Stimulated activated naive CD4-positive, alpha-beta T cell treated with Interleukin-2 at 50 U/mL for 16 hours (primary cell): ENCODE measurements at places on chromosomes 2 and 18.

DNA sequence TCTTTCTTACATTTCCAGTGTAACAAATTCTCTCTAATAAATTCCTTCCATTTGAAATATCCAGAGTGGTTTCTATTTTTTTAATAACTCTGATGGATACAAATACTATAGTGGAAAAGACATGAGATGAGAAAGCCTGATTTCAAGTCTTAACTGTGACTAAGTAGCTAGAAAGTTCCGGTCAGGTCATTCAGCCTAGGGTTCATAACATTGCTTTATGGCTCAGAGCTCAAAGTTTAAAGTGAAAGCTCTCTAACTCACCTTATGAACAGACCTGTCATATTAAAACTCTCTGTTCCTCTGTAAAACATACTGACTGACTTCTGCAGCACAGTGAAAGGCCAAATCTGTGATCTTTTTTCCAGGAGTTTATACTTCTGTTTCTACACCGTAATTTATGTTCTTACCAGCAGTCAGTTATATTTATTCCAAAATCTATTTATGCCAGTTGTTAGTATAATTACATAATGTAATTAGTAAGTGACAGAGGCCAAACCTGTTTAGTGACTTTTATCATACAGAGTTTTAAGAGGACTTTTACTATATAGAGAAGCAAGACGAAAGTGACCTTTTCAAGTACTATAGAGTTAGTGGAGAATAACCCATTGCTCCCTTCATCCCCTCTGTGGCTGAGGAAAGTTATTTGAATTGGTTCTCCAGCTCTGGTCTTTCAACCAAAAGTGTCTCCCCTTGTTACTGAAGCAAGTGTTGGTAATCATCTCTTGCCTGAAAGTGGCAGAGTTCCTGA is 118.8 kb upstream of the PDE1A start:
- no peak for DNase-seq

DNA sequence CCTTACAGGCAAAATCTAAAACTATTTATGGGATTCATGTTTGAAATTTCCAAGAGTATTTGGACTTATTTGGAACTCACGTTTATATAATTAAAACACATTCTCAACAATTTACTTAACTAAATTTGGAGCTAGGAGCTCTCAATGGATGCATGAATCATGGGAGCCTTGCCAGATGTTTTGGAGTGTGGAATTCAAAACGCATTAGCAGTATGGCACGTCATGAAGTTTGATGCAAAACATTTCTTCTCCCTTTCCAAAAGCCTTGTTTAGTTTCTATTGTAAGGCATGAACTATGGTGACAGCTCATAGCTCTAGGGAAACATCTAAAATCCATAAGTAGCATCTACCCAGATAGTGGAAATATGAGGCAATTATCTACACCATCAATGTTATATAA is 701.6 kb downstream of the SATB2 start:
- no peak for DNase-seq

DNA sequence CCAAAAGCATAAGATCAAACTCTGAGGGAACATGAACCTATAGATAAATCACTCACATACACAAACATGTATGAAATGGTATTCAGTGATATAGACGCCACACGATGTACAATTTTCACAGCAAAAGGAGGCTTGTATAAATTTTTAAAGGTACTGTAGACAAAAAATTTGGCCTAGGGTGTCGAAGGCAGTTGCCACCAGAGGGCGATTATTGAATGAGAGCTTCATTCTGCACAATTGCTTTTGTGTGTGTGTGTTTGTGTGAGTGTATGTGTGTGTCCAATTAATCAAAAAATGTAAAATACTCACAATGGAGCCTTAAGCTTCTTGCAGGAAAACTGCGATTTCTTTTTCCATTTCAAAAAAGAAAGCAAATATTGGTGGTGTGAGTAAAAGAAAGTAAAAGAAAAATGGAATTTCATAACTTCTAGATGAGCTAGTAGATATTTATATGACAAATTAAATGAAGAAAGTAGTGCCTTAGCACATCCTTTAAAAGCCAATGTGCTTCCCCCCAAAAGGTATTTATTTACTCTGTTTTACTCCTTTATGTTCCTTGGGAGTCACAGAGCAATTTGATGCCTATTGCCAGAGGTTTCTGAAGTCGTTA is 800.1 kb downstream of the SATB2 start:
- no peak for DNase-seq

DNA sequence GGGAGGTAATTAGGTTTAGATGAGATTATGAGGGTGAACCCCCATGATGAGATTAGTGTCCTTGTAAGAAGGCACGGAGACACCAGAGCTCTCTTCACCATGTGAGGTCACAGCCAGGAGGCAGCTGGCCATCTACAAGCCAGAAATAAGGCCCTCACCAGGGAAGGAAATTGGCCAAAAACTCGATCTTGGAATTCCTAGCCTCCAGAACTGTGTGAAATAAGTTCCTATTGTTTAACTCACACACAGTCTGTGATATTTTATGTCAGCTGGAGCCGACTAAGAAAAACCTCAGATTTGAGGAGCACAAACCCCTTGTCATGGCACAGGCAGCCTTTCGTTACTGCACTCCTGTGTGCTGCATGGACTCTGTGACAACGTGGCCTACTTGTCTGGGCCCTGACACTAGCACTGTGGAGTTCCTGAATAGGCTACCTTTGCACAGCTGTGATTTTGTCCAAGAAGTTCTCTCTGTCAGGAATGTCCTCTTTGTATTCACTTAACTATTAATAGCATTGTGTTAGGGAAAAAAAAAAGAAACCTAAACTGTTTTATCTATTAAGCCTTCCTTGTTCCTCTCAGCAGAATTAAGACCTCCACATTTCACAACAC is 319.8 kb downstream of the TDRD15 start:
- DNase-seq: no peak

GRCh38 chr2:25226827-25227226 is 58.4 kb upstream of the POMC start:
- no peak for DNase-seq

GRCh38 chr2:54808661-54809060 is 85.2 kb downstream of the EML6 start:
- no peak for DNase-seq

GRCh38 chr2:172279813-172280212 is 147.6 kb upstream of the ITGA6 start:
- no peak for DNase-seq

DNA sequence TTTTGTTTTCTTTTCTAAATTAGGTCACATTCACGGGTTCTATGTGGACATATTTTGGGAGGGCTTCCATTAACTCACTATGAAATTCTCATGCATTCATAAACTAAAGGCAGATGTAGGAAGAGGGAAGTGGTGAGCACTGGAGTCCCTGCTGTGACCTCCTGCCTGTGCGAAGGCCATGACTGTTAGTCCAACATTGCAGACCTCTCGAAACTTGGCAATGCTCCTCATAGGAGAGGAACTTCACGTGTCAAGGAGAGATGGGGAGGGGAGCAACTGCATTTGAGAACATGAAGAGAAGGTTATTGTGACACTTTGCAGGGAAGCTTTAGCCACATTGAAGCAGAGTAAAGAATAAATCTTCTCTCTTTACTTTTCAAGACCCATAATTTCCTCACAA is 126.4 kb upstream of the HNMT start:
- DNase-seq: no peak

DNA sequence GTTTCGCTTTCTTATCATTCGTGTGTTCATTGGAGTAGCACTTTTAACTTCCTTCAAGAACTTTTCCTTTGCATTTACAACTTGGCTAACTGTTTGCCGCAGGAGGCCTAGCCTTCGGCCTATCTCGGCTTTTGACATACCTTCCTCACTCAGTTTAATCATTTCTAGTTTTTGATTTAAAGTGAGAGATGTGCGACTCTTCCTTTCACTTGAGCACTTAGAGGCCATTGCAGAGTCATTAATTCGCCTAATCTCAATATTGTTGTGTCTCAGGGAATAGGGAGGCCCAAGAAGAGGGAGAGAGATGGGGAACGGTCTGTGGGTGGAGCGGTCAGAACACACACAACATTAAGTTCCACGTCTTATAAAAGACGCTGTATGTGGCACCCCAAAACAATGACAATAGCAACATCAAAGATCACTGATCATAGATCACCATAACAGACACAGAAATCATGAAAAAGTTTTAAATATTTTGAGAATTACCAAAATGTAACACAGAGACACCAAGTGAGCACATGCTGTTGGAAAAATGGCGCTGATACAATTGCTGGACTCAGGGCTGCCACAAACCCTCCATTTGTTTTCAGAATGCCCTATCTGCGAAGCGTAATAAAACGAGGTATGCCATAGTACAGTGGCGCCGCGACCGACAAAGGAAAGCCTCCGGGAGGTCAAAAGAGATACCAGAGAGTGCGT is 553 bp downstream of the TIGD1 start:
- no peak for DNase-seq

DNA sequence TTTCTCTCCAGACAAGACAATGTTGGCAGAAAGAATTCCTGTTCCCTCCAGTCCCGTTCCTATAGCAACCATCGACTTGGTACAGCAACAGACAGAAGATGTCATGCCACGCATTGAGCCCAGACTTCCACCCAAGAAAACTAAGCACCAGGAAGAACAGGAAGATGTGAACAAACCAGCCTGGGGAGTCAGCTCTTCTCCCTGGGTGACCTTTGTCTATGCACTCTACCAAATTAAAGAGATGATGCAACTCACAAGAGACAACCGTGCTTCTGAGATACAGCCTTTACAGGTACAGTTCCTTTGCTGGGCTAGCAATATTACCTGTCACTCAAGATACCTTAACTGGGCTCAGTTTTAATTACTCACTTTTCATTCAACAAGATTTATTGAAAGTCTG is 37.1 kb downstream of the NEMP2 start:
- DNase-seq: no peak

DNA sequence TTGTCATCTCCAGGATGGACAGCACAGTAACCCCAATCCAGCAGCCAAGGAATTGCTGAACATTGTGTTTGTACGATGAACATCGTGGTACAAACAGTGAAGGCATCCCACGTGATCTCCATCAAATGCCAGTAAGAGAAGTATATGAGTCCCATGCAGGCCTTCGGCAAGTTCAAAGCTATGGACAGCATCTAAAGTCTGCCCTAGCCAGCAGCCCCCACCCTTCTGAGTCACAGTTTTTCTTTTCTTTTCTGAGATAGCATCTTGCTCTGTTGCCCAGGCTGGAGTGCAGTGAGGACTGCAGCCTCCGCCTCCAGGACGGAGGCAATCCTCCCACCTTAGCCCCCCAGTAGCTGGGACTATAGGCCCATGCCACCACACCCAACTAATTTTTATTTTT is 71.0 kb upstream of the SRD5A2 start:
- DNase-seq: no peak

- DNase-seq: no peak
Measured at GRCh38 chr2:107729440-107729839, 97.3 kb upstream of the RGPD4 start.

- DNase-seq: no peak
Measured at GRCh38 chr2:176556373-176556772, 287.1 kb downstream of the MTX2 start.

DNA sequence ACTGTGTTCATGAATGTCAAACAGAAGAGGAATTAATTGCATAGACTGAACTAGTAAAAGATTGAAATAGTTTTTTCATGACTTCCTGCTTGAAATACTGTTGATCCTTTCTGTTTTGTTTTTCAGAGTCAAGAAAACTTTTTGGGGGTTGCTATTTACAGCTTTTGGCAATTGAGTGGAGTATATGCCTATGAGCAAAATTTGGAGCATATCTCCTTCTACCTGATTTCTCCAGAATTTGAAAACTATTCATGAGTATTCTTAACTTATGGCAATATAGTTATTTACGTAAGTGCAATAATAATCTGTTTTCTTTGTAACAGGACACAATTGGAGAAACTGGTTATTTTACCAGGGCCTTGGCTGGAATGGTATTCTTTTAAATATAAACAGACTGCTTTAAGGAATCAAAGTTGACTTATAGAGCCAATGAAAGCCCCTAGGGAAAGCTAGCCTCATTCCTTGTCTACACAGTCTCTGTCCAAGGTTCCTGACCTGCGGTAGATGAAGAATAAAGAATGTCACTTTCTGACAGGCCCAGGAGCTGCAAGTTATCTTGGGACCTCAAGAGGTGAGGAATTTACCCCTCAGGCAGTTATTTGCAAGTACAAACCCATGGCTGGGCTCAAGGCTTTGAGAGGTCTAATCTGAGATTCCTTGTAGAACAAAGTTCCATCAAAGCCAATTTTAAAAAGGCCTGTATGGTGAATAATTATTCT is 193.5 kb upstream of the NDUFV2 start:
- no peak for DNase-seq

DNA sequence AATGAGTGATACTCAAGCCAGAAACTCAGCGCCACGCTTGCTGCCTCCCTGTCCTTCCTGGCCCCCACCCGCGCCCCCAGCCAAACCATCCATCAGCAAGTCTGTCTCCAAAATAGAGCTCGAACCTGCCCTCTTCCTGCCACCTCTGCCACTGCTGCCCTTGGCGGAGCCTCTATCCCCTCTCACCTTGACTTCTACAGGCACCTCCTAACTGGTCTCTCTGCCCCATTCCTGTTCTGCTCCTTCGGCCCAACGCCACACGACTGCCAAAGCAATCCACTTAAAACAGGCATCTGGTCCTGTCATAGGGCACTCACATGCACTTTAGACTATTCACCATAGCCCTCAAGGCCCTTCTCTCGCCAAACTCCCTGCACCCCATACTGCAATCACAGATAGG is 210.3 kb upstream of the SMAD2 start:
- no peak for DNase-seq

DNA sequence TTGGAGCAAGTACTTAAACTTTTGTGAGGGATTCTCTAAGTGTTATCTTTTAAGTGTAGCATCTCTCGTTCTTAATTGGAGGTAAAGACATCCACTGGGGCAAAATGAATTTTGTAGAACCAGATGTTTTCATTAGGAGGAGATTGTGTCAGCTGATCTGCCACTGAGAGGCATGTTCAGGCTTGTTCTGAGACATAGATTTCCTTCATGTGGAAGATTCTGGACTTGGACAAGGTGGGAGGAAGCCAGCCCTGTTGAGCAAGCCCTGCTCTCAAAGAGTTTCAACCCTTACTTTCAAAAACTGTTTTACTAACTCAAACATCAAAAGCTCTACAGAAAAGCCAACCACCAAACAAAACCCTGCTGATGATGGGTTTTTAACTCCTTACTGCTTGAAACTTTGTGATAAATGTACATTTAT is 6.5 kb downstream of the MAP4K4 start:
- peak; percentile 16 for DNase-seq

DNA sequence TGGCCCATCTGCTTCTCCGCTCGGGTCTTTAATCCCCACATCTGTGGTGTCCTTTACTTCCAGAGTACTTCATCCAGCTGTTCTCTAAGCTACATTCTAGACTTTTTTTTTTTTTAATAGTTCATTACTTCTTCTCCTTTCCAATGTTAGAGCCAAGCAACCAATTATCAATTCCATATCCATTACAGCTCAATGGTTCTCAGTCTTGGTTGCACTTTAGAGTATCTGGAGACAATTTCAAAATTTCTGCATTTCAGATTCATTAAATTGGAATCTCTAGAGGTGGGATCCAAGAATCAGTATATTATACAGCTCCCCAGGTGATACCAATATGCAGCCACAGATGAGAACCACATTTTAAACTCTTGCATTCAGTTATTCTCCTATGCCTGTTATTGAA is 43.9 kb upstream of the ZSWIM2 start:
- DNase-seq: no peak

- no peak for DNase-seq
Measured at GRCh38 chr2:151905963-151906632, 77.9 kb upstream of the ARL5A start.

- DNase-seq: no peak
Measured at GRCh38 chr2:64574871-64575270, 50.7 kb downstream of the AFTPH start.

- no peak for DNase-seq
Measured at GRCh38 chr2:189483980-189484740, 42.9 kb downstream of the WDR75 start.

- DNase-seq: no peak
Measured at GRCh38 chr2:199581935-199582360, 124.2 kb upstream of the SATB2 start.

GRCh38 chr2:8379549-8379948 is 302.3 kb upstream of the ID2 start:
- DNase-seq: no peak
